KG1 (cell line): ENCODE measurements at places on chromosomes 3 and 15.

DNA sequence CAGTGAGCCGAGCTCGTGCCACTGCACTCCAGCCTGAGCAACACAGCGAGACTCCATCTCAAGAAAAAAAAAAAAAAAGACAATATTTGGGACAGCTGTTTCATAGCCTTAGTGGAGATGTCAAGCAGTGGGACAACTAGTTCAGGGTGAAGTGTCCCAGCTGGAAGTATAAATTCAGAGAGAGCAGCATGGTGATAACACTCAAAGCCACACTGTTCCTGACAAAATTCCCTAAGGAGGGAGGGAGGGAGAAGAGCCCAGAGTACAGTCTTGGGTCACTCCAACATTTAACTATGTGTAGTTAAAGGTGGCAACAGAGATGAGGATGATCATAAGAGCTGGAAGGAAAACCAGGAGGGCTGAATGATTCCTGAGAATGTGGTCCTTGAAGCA is 21.1 kb upstream of the IP6K2 start:
- DNase-seq = no peak

- peak; percentile 61 for DNase-seq
Observed at GRCh38 chr3:32502118-32502945, at the start of gene CMTM6. CMTM6 (minus strand) TSS chr3:32502852; CDS start chr3:32502745, 107 bp downstream.

DNA sequence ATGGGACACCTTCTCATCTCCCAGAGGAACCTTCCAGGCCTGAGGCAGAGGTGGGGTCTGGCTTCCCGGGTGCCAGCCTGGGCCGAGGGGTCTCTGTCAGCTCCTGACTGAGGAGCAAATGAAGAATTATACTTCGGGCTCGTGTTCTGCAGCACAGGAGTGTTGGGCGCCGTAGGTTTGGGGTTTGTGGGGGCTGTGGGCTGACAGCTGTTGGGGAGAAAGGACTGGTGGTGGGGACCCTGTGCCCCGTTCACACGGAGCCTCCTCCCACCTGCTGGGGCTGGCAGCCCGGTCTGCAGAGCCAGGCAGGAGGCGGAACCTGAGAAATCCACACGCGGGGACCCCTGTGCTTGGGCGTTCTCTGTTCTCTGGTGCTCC is 59.7 kb downstream of the ADAMTS7 start:
- no peak for DNase-seq

GRCh38 chr15:61736790-61737189 is 323.5 kb downstream of the VPS13C start:
- no peak for DNase-seq

DNA sequence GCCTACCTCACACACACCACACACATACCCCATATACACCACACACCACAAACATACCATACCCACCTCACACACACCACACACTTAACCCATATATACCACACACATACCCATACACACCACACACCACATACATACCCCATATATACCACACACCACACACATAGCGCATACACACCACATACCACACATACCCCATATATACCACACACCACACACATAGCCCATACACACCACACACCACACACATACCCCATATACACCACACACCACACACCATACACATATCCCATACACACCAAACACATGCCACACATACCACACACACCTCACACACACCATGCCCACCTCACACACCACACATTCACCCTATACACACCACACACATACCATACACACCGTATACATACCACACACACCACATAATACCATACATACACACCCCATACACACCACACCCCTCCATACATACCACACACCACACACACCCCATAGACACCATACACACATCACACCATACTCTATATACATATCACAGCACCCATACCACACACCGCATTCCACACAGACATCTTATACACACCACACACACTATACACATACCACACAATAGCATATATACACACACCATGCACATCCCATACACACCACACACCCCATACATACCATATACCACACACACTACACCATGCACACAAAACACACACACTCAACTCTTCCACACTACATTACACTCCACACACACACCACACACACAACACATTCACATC is 29.5 kb downstream of the APBA2 start:
- no peak for DNase-seq

DNA sequence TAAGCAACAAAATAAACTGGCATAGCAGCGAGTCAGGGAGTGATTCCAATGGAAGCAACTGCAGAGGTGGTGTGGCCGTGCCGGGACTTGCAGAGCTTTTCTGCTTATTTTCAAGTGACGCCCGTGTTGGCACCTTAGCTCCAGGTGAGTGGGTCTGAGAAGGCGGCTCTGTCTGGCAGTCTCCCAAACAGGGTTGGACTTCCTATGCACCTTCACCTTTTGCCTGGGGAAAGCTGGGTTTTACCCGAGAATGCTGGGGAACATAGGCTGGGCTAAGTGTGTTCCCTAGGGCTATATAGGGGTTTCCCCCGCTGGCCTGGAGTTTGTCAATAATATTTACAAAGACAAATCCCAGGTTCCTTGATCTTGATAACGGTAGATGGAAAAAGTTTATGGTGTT is 179.9 kb upstream of the TBL1XR1 start:
- DNase-seq = no peak

GRCh38 chr3:58620421-58620820 is 43.2 kb upstream of the FAM107A start:
- no peak for DNase-seq

DNA sequence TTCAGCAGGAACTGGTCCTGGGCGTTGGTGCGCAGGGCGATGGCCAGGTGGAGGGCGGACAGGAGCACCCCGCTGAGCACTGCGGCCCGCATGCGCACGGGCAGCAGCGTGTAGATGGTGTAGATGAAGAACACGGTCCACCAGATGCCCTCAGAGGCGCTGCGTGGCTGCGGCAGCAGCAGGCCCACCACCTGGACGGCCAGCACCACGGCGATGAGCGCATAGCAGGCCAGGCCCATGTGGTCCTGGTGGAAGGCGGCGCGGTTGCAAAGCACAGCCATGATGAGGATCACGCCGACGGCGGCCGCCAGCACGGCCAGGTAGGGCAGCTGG is 1.5 kb downstream of the ADCY5 start:
- no peak for DNase-seq

DNA sequence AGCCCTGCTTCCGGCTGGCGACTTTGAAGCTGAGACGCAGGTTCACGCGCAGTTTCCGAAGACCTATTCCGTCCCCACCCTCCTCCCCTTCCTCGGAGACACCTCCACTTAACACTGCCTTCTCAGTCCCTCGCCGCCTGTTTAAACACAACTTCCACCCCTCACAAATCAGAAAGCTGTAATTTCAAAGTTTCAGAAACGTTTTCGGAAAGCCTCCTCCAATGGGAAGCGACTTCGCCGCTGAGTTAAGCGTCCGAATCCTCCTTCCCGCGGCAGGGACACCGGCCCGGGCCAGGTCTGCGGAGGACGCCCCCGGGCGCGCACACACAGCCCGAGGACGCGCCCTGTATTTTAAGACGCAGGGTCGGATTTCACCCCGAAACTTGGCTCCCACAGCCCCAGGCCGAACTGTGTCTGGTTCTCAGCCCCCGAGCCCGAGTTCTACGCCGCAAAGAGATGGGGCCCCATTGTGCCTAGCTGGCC is 559 bp upstream of the LRRN1 start:
- no peak for DNase-seq

- no peak for DNase-seq
Observed at GRCh38 chr3:158106766-158107471, 699 bp upstream of the SHOX2 start.
